Epithelial cell of prostate (primary cell): ENCODE measurements at places on chromosomes 4 and X.

GRCh38 chrX:77788050-77788449 lies 2.0 kb upstream of the ATRX start:
- DNase-seq = no peak

GRCh38 chr4:116082808-116083366 lies 969.5 kb upstream of the NDST4 start:
- DNase-seq = no peak

DNA sequence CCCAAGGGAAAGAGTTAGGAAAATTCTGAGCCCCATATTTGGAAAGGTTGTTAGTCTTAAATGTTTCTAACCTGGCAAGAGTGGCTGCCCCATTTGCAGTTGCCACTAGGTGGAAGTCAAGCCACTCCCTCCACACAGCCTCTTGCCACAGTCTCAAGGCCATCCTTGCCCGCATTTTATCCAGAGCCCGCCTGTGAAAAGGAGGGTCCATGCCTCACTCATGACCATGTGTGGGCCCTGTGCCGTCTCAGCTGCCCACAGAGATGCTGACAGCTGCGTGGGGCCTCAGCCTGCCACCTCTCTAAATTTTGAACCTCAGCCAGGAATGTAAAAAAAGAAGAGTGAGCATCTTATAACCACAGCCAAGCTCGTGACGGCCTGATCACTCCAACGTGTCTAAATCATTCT lies 201.5 kb upstream of the FAM241A start:
- no peak for DNase-seq

- no peak for DNase-seq
Measured at GRCh38 chr4:40856840-40857362, 107.1 kb downstream of the NSUN7 start.

DNA sequence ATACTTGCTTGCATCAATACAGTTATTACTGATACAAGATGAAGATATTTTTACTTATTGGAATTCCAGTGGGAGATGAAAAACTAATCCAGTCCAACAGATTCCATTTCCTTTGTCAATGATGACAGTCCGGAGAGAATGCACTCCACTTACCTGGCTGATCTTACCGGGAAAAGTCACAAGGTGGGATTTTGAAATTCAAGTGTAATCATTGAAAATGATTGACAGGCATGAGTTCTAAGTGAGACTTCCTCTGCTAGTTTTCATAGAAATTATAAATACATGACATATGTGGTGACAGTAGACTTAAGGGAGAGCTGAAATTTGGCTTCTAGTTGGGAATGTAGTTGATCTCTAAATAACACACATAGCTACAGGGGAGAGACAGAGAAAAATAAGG lies 859.9 kb downstream of the FAT4 start:
- no peak for DNase-seq

DNA sequence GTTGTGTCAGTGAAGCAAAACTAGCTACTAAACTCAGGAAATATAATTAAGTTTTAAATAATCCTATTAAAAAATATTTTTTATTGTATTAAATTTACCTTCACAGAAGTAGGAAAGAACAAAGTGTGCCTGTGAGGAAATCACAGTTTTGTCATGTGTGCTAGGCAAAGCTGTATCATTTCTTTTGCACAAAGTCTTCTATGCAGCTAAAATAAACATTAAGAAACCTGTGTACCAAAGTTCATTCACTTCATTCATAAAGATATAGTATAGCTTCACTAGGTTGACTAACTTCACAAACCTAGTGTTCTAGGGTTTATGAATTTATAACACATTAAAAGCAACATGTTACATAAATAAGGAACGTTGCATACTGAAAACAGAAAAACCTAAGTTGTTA lies 131.0 kb downstream of the PDS5A start:
- DNase-seq = no peak
